ENCODE measurements at places on chromosomes 2 and 18.

DNA sequence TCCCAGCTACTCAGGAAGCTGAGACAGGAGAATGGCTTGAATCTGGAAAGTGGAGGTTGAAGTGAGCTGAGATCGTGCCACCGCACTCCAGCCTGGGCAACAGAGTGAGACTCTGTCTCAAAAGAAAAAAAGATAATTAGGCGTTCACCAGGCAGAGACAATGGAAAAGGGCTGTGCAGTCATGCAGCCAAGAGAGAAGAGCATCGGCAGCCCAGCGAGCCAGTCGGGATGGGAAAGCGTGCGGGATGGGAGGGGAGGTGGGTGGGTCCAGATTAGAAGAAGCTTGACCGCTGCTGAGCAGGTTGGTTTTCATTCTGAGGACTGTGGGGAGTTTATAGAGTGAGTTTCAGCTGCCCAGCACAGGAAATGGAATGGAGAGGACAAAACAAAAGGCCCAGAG is 15.0 kb upstream of the CYS1 start:
- no peak for DNase-seq

DNA sequence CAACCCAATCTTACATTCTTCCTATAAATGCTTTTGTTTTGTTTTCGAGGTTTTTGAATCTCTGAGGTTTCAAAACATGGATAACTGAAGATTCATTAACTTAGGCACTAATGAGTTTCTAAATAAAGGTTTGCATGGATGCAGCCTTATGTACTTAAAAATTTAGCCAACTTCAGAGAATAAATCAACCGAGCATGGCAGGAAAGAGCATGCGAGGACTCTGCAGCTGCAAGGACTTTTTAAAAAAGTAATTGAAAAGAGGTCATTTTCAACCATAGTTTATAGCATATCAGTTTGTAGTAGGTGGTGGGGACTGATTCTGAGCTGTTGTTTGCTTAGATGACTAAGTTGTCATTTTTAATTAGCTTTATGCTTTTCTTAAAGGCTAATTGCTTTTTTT is 567.0 kb upstream of the ZEB2 start:
- DNase-seq, result no peak

GRCh38 chr18:11114653-11115052 is 34.7 kb downstream of the PIEZO2 start:
- no peak for DNase-seq

DNA sequence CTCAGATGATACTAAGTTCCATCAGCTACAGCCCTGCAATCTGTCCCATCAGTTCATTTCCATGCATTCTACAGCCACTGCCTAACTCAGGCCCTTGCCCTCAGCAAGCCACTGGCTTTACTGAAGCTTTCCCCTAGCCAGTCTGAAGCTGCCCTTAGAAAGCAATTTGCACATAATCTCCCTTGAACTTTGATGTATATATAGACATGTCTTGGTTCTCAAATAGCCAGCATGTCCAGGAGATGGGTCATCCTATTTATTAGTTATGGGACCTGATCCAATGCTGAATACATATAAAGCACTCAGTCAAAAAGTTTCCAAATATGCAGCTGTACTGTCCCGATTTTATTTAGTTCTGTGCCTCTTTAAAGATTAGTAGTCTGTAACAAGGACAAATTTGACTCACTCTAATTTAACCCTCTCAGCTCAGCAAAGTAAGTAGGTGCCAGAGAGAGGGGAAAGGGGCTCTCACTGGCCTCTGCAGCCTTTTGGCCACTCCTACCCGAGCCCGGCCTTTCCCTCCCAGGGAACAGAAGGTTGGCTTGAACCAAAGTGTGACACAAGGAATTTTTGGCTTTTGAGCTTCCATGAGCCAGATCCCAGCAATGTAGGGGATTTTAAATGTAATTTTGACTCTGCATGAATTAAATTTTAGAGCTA is 70.7 kb downstream of the CCDC93 start:
- DNase-seq, result no peak

DNA sequence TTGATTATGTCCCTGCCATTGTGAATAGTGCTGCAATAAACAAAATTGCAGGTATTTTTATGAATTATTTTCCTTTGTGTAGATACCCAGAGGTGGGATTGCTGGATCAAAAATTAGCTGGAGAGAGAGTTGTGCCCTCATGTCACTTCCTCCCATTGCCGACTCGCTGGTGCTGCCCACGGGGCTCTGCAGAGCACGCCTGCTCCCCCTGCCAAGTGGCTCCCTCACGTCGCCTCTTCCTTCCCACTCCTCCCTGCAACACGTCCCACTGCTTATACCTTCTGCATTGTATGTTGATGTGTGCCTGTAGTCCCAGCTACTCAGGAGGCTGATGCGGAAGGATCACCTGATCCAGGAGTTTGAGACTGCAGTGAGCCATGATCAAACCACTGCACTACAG is 28.1 kb downstream of the PRELID3A start:
- no peak for DNase-seq

- no peak for DNase-seq
These were observed 970.3 kb downstream of the CNTNAP5 start for GRCh38 chr2:124995185-124995912.

- no peak for DNase-seq
These were observed 178.9 kb downstream of the LNPK start for GRCh38 chr2:175823002-175823706.

DNA sequence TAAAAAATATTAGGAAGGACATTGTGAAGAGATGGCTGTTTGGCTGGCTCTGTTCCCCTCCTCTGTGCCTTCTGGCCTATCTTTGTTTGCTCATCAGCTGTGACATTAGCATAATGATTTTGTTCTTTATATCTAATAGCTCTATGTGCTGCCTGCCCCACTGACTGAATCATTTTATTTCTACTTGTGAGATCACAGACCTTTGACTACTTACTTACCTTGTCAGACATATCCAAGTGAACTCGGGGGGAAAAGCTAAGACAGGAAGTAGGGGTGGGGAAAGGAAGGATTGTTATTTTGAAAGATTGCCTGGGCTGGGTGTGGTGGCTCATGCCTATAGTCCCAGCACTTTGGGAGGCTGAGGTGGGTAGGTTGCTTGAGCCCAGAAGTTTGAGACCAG is 104.2 kb downstream of the ASAP2 start:
- no peak for DNase-seq

GRCh38 chr18:56913941-56914340 is 232.9 kb upstream of the BOD1L2 start:
- no peak for DNase-seq

- DNase-seq, result no peak
These were observed 19.3 kb downstream of the GPD2 start for GRCh38 chr2:156455361-156455975.

DNA sequence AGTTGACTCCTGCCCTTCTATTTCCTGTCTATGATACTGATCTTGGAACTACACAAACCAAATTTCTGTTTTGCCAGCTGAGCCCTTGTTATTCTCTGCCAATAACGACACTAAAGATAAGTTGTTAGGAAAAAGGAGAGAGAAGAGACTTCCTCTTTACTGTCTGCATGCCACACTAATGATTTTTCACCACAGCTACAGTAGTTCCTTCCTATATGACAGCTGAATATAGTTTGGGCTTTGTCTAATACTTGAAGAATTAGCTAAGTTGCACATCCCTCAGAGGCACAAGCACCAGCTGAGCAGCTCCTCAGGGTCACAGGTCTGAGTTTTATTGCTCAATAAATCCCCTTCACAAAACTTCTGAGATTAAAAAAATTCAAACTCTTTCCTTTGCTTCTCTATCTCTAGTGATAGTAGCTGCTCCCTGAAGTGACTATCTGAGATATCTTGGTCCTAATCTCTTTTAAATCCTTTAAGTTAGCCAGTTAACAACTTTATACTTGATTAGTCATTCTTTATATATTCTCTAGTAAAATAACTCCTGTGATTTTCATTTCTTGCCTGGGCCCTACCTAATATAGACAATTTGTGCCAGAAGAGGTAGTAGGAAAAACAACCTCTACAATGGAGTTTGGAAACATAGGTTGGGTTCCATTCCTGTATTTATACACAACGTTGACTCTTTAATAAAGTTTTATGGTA is 253.0 kb upstream of the CNTNAP5 start:
- DNase-seq, result no peak

GRCh38 chr2:170073288-170073687 is 104.7 kb upstream of the MYO3B start:
- no peak for DNase-seq

DNA sequence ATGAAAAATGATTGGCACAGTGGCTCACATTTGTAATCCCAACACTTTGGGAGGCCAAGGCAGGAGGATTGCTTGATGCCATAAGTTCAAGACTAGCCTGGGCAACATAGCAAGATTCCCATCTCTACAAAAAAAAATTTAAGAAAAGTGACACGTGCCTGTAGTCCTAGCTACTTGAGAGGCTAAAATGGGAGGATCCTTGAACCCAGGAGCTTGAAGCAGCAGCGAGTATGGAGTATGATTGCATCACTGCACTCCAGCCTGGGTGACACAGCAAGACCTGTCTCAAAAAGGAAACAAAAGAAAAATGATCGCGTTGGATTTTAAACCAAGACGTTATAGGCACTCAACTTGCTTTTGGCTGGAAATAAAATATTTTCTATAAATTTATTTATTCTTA is 37.8 kb upstream of the CREB1 start:
- DNase-seq, result no peak

GRCh38 chr2:220779931-220780330 is 792.2 kb downstream of the EPHA4 start:
- DNase-seq, result no peak

GRCh38 chr2:53725662-53726061 is 41.9 kb upstream of the CHAC2 start:
- DNase-seq, result no peak

DNA sequence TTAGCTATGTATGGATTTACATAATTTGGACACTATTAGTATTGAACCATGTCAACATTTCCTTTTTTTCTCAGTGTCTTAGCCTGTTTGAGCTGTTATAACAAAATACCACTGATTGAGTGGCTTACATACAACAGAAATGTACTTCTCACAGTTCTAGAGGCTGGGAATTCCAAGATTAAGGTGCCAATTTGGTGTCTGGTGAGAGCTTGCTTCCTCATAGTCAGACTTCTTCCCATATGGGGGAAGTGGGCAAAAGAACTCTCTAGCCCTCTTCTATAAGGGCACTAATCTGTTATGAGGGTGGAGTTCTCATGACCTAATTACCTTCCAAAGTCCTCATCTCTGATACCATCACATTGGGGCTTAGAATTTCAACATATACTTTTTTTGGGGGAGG is 12.6 kb downstream of the ZNF804A start:
- DNase-seq, result no peak

- no peak for DNase-seq
These were observed 41.4 kb upstream of the NFATC1 start for GRCh38 chr18:79354350-79354749.

- DNase-seq, result no peak
These were observed 21.4 kb upstream of the FAM228A start for GRCh38 chr2:24153478-24153877.

DNA sequence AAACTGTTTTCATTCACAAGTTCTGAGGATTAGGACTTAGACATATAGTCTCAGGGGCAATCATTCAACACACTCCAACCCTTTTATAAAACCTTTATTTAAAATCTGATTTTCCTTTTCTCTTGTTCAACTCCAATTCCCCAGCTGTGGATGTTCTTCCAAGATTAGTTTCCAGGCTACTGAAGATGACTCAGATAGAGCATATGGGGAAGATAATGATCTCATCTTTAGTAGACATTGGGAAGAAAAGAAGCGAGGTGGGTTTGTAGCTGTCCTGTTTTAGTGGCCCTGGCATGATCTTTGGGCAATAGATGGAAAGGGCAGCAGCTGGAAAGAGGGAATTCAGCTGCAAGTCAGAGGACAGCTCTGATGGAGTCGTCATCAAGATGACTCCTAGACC is 247.7 kb upstream of the CCDC68 start:
- DNase-seq, result no peak

DNA sequence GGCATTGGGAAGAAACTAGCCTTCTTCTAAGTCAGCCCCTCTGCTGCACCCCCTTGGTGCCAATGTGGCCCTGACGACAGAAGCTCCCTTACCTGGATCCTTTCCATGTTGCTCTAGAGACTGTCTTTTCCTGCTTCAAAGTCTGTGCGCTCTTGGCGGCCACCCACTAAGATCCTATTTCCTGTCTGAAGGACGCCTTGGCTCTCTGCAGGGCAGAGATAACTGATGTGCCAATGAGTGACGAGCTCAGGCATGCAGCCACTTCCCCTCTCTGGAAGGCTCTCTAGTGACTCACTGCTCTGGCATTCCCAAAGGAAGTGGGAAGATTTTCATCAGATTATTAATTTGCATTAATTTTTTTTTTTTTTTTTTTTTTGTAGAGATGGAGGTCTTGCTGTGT is 273.5 kb downstream of the CDH20 start:
- DNase-seq, result no peak

GRCh38 chr18:26703170-26703930 is 155.0 kb upstream of the KCTD1 start:
- DNase-seq, result no peak

DNA sequence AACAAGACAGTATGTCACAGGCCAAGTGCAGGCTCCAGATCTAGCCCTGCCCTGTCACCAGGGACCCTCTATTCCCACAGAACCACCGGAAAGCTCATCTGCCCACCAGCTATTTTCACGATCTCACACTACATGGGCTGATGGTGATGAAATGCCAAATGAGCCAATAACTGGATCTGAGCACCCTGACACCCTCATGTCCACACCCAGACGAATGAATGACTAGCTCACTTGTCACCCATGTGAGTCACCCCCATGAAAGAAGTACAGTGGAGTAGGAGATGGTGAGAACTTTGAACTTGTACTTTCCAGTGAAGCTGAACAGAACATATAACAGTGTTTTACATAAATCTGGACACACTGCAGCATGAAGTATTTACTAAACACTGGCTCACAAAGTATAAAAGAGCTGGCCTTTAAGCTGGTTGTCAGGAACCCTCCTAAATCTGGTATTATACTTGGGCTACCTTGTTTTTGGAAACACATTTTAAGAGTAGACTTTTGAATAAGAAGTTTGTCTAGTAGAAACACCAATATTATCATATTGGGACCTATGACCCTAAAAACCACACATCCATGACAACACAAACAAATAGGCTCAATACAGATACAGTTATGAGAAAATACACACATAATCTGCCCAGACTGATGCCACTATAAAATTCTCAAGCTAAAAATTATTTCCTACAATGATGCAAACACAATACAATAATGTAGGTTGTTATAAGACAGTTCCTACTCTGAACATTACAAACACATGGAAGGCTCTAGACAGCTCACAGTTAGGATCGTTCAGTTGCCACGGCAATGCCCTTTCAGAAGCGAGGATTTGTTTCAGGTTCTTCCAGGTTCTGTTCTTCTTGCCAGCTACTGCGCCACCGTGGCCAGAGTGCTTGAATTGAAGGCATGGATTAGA is 19.0 kb downstream of the INO80C start:
- no peak for DNase-seq
